Subcutaneous preadipocyte (primary cell): ENCODE measurements at places on chromosomes 7 and 10. TPM values are rescaled to one million over a fixed set of nuclear protein-coding genes. Genes with fewer than 3 reads are reported as not detected.

DLX5 gene
- not detected in 2 replicates for total RNA-seq

PRKAR2B gene
- total RNA-seq, result 0.73 and 1.8 TPM in 2 replicates

OR6B1 gene
- not detected in 2 replicates for total RNA-seq

CALCR gene
- total RNA-seq, result not detected in 2 replicates

CTNNA3 gene
- total RNA-seq, result under 0.01 TPM in 1 of 2 replicates, not detected in the other

CELF2 gene
- total RNA-seq, result 23.1 and 38.2 TPM in 2 replicates

PON3 gene
- 0.37 and 0.59 TPM in 2 replicates for total RNA-seq

TMEM178B gene
- under 0.01 and 0.73 TPM in 2 replicates for total RNA-seq

SSBP1 gene
- total RNA-seq, result 115 and 118 TPM in 2 replicates

LRRC17 gene
- total RNA-seq, result 2.6 and 9.6 TPM in 2 replicates

CC2D2B gene
- under 0.01 TPM in 1 of 2 replicates, not detected in the other for total RNA-seq

ASB10 gene
- not detected in 2 replicates for total RNA-seq

STRIP2 gene
- 4.0 and 12.5 TPM in 2 replicates for total RNA-seq

TECTB gene
- total RNA-seq, result not detected in 2 replicates

NAT16 gene
- not detected in 2 replicates for total RNA-seq

SEPTIN14 gene
- total RNA-seq, result not detected in 2 replicates

HOXA3 gene
- total RNA-seq, result 3.7 and 6.1 TPM in 2 replicates

MBL2 gene
- total RNA-seq, result not detected in 2 replicates

PRKAR1B gene
- total RNA-seq, result 9.4 and 10.3 TPM in 2 replicates

FFAR4 gene
- total RNA-seq, result not detected in 2 replicates

FRAT2 gene
- 6.5 and 6.6 TPM in 2 replicates for total RNA-seq

TMEM229A gene
- total RNA-seq, result not detected in 2 replicates

TEX47 gene
- total RNA-seq, result not detected in 2 replicates

PRLHR gene
- total RNA-seq, result not detected in 2 replicates

SERPINE1 gene
- total RNA-seq, result 287 and 464 TPM in 2 replicates

POR gene
- 175 and 190 TPM in 2 replicates for total RNA-seq

CD36 gene
- total RNA-seq, result 35.6 and 84.1 TPM in 2 replicates

WEE2 gene
- total RNA-seq, result not detected in 2 replicates

ZNF775 gene
- total RNA-seq, result 3.7 and 4.9 TPM in 2 replicates

GSAP gene
- total RNA-seq, result 2.3 and 5.1 TPM in 2 replicates

IDI2 gene
- under 0.01 TPM in 1 of 2 replicates, not detected in the other for total RNA-seq

NRCAM gene
- total RNA-seq, result 0.78 and 11.0 TPM in 2 replicates

ADAMTS14 gene
- total RNA-seq, result 2.6 and 3.1 TPM in 2 replicates

NUTM2B gene
- total RNA-seq, result 0.20 and 0.73 TPM in 2 replicates

NPC1L1 gene
- total RNA-seq, result under 0.01 TPM in 1 of 2 replicates, not detected in the other

SLC13A1 gene
- not detected in 2 replicates for total RNA-seq

BMI1 gene
- 47.0 and 60.4 TPM in 2 replicates for total RNA-seq

HIBADH gene
- total RNA-seq, result 44.1 and 55.7 TPM in 2 replicates
